ENCODE measurements at places on chromosomes 3 and 15.

DNA sequence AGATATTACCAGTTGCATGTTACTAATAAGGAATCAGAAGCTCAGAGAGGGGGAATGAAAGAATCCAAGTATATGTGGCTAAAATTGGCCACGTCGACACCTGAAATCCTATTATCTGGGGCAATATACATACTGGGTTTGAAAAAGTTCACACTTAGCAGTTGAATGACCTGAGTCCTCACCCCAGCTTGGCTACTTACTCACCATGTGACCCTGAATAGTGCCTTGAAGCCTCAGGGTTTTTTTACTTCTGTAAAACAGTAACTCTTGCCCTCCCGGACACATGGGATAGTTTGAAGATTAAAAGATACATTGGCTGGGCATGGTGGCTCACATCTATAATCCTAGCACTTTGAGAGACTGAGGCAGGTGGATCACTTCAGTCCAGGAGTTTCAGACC is 342.2 kb upstream of the TPRG1 start:
- DNase-seq: no peak

DNA sequence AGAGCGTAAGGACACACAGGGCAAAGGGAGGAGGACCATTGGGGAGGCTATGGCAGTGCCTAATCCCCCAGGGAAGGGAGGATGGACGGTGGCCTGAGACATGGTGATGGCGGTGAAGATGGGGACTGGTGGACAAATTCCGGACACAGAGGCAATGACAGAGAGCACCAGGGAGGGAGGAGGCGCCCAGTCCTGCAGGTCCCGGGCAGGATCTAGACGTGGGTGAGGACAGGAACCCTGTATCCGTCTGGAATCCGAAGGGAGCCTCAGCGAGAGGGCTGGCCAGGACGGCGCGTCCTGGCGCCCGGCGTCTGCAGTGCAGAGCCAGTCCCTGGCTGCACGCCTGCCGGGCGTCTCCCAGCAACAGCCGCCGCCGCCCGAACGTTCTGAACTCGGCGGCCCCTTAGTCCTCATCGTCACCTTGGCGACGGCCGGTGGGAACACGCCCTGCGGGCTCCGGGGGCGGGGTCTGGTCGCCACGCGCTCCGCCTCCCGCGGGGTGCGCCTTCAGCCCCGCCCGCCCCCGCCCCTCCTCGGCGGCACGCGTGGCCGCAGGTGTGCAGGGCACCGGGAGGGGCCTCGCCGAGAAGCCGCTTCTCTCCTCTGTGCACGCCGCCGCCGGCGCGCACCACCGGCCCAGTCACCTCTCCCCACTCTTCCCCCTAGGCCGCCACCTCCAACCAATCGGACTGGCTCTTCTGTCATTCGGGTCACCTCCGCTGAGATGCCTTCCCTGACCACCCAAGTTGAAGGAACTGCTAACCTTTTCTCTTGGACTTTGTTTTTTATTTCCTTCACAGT is 11.6 kb downstream of the XIRP1 start:
- peak; percentile 94 for DNase-seq

DNA sequence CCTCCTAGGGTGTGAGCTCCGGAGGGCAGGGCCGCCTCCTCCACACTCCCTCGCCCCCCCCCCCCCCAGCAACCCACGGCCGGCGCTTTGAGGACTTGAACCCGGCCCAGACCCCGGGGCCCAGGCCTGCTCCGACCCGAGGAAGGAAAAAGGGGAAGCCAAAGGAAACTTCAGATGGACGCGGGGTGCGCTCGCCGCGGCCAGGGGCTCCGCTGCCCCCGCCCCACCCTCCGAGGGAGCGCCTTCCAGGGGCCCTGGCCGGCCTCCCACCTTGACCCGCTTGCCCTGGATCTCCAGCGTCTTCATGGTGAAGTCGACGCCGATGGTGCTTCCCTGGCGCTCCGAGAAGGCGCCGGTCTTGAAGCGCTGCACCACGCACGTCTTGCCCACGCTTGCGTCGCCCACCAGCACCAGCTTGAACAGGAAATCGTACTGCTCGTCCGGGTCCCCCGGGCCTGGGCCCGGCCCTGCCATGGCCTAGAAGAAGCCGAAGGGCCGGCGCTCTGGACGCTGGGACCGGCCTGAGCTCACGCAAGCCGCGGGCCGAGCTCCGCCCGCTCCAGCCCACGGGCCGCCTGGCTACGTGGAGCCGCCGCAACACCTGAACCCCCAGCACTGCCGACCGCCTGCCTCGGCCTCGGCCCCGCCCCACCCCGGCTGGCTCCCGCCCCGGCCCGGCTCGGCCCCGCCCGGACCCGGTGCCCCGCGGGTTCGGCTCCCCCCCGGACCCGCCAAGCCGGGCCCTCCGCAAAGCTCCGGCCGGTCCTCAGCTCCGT is 400 bp downstream of the RAB43 start:
- DNase-seq: no peak

DNA sequence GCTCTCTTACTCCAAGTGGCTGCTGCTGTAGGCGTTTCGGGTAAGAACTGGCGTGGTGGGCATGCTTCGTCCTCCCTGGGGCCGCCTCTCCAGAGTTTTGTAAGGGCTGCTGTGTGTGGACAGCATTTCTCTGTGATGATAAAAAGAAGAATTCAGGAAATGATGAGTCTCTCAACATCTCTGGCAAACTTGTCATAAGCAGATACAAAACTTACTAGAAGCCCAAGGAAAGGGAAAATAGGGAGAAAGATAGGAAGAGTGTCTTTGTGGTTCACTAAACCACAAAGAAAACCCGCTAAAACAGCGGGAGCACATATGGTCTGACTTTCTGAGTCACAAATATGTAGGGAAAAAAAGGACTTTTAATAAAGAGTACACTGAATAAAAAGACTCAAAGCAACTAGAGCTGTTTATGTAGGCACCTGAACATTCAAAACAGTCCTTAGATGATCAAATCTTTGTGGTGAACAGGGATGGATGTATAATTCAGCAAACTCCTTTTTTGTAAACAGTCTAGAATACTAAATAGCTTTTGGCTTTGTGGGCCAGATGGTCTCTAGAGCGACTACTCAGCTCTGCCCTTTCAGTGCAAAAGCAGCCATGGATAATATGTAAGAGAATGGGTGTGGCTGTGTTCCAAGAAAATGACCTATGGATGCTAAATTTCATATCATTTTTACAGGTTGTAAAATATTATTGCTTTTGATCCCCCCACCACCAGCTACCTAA is 60.4 kb upstream of the LMOD3 start:
- DNase-seq: no peak

GRCh38 chr3:137692803-137693431 is 71.2 kb upstream of the SOX14 start:
- no peak for DNase-seq

GRCh38 chr3:72461787-72462186 is 386.5 kb downstream of the SHQ1 start:
- DNase-seq: peak; percentile 36

DNA sequence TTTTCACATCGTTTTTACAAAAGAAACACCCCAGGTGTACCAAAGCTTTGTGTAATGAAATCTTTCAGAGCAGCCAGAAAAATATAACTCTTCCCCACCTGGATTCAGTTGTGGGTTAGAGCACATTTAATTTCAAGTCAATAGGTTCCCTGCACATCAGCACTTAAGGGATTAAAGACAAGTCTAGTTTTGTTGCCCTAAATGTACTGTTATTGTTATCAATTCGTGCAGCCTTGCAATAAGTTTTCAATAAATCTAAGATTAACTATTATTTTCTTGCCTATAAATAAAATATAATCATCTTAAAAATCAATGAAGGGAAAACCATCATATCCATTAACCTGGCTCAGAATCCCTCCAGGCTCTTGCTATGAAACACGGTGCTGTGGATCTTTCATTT is 172.5 kb upstream of the CDIN1 start:
- DNase-seq: no peak

DNA sequence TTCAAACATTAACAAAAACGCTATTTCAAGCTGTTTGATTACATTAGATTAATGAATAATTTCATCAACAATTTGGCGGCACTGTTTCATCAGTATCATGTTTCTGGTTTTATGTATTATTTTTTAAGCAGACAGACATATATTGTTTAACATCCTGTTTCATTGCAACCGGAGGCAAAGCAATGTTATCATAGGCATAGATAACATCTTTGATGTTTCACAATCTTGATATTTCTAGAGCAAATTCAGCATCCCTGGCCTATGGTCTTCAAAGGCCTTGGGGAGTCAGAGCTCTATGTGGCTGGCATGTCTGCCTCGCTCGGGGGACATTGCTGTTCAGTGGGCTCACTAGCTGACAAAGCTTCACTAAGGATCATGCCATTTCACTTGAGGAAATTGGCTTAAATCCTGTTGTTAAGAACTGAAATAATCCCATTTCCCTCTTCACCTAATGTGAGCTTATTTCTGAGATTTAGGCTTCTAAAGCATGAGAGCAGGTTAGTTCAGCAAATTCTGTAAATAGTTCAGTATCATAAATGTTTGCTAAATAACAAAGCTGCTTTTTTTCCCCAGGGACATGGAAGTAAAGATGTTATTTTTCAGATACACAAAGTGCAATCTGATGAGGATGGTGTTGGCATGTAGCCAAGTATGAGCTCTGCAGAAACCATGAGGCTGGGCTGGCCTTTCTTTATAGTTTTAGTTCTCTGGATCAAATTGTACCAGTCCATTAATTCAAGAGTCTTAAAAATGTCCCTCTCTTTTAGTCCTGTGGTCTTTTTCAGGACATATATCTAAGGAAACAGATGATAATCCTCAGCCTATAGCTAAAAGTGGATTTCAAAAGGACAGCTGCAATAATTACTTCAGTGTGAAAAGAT is 941.4 kb downstream of the PLOD2 start:
- no peak for DNase-seq

DNA sequence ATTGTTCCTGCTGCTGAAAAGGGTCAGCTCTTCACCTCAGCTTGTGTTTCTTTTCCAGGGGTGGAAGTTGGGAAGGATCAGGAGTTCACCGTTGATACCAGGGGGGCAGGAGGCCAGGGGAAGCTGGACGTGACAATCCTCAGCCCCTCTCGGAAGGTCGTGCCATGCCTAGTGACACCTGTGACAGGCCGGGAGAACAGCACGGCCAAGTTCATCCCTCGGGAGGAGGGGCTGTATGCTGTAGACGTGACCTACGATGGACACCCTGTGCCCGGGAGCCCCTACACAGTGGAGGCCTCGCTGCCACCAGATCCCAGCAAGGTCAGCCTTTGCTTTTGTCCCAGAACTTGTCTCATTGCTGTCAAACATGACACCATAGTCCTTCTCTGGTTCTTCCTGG is 89.6 kb downstream of the DNASE1L3 start:
- peak; percentile 24 for DNase-seq

GRCh38 chr3:64129581-64129980 is 95.7 kb downstream of the PRICKLE2 start:
- no peak for DNase-seq
